ENCODE measurements at places on chromosomes 5 and 9. TPM values are rescaled to one million over a fixed set of nuclear protein-coding genes. Genes with fewer than 3 reads are reported as not detected.

- H3K27ac ChIP-seq: no peak overlapping the region
- no peaks in the 10 kb centered on the region for H3K4me1 ChIP-seq
- no peaks in the 10 kb centered on the region for H3K27me3 ChIP-seq
- H3K4me3 ChIP-seq: no peak overlapping the region
- H3K36me3 ChIP-seq: no peaks in the 10 kb centered on the region
Observed at GRCh38 chr9:91817106-91817492, 132.9 kb downstream of the ROR2 start.

The C5orf46 gene
- total RNA-seq: not detected

The DNAJB5 gene
- total RNA-seq: 9.6 TPM

- no peak overlapping the region for H3K4me3 ChIP-seq
- H3K4me1 ChIP-seq: peaks cover 19% of the 10 kb centered on the region
- no peaks in the 10 kb centered on the region for H3K36me3 ChIP-seq
- no peak for DNase-seq
Observed at GRCh38 chr5:179605026-179605833, 18.2 kb downstream of the HNRNPH1 start.

GRCh38 chr5:170907758-170908157 is 45.9 kb downstream of the RANBP17 start:
- no peaks in the 10 kb centered on the region for H3K27me3 ChIP-seq
- H3K4me1 ChIP-seq: no peaks in the 10 kb centered on the region
- H3K4me3 ChIP-seq: no peak overlapping the region

GRCh38 chr5:53416144-53416738 is 64.2 kb upstream of the FST start:
- H3K27ac ChIP-seq: no peak overlapping the region
- no peak overlapping the region for H3K4me3 ChIP-seq
- no peaks in the 10 kb centered on the region for H3K36me3 ChIP-seq
- no peak for DNase-seq
- no peaks in the 10 kb centered on the region for H3K27me3 ChIP-seq

The CCL28 gene
- total RNA-seq: 7.5 TPM

DNA sequence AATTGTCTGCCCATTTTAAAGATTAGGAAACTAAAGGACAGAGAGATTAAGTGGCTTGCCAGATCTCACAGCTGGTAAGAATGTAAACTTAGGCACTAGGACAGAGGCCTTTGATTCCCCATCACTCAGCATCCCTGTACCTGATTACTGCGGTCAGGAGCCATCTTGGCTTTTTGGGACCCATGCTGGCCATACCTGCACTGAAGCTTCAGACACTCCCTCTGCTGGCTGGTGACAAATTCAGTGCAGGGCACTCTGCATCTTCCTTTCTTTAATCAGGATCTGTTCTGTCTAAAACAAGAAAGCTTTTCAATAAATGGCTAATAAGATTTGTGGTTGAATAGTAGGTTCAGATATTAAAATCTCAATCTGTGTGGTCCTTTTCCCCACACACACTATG is 215.5 kb upstream of the RORB start:
- H3K36me3 ChIP-seq: no peaks in the 10 kb centered on the region
- no peak overlapping the region for H3K27ac ChIP-seq
- DNase-seq: no peak
- no peaks in the 10 kb centered on the region for H3K4me1 ChIP-seq
- H3K4me3 ChIP-seq: no peak overlapping the region
- no peaks in the 10 kb centered on the region for H3K27me3 ChIP-seq

GRCh38 chr9:77725046-77725694 is 77.0 kb upstream of the GNA14 start:
- no peak overlapping the region for H3K27ac ChIP-seq
- H3K4me3 ChIP-seq: no peak overlapping the region
- no peak for DNase-seq
- no peaks in the 10 kb centered on the region for H3K36me3 ChIP-seq
- no peaks in the 10 kb centered on the region for H3K27me3 ChIP-seq
- H3K4me1 ChIP-seq: no peaks in the 10 kb centered on the region

- H3K4me1 ChIP-seq: no peaks in the 10 kb centered on the region
- H3K36me3 ChIP-seq: no peaks in the 10 kb centered on the region
- no peak for DNase-seq
- H3K27ac ChIP-seq: no peak overlapping the region
Observed at GRCh38 chr5:163221581-163221980, 215.8 kb upstream of the CCNG1 start.

DNA sequence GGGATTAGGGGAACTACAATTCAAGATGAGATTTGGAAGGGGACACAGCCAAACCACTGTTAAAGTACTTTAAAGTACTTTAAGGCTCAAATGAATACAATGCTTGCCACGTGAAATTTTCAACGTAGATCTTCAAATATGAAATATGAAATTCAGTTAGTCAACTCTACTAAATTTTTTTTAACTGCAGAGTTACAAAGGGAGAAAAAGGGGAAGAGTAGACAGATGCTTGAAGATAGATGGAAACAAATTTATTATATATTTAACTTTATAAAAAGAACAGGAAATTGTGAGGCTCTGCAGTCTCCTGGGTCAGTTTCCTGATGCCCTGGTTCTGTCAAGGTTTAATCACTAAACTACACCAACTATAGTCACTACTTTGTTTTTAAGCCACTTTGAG is 785.5 kb upstream of the DMAC1 start:
- H3K27me3 ChIP-seq: no peaks in the 10 kb centered on the region
- no peaks in the 10 kb centered on the region for H3K36me3 ChIP-seq
- DNase-seq: no peak
- H3K27ac ChIP-seq: no peak overlapping the region
- no peak overlapping the region for H3K4me3 ChIP-seq

- no peaks in the 10 kb centered on the region for H3K27me3 ChIP-seq
- H3K4me1 ChIP-seq: no peaks in the 10 kb centered on the region
- no peak overlapping the region for H3K27ac ChIP-seq
- H3K4me3 ChIP-seq: no peak overlapping the region
- DNase-seq: no peak
- no peaks in the 10 kb centered on the region for H3K36me3 ChIP-seq
Observed at GRCh38 chr5:164818445-164818844, 1313.0 kb downstream of the MAT2B start.

GRCh38 chr5:55484531-55484930 is 50.2 kb downstream of the PLPP1 start:
- H3K4me3 ChIP-seq: no peak overlapping the region
- no peaks in the 10 kb centered on the region for H3K27me3 ChIP-seq
- DNase-seq: no peak
- no peak overlapping the region for H3K27ac ChIP-seq

DNA sequence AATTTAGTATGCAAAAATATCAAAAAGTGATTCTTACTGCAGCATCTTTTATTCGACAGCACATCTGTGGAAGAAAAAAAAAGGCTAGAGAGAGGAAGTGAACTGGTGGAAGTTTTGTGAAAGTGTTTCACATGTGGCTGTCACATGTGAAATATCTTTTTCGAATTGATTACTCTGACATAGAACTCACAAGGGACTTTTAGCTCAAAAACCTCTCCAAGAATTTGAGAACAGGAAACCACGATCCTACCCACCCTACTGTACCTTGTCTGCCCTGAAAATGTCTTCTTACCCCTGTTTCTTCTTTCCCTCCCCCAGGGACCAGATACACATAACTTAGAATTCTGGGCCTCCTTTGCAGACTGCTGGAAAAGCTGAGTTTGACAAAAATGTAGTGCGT is 106.5 kb upstream of the PRRC1 start:
- H3K36me3 ChIP-seq: no peaks in the 10 kb centered on the region
- H3K4me3 ChIP-seq: no peak overlapping the region
- H3K27me3 ChIP-seq: no peaks in the 10 kb centered on the region
- H3K4me1 ChIP-seq: no peaks in the 10 kb centered on the region
- no peak for DNase-seq

- peaks cover 3% of the 10 kb centered on the region for H3K4me1 ChIP-seq
- H3K27ac ChIP-seq: no peak overlapping the region
- no peak for DNase-seq
- H3K4me3 ChIP-seq: no peak overlapping the region
- H3K36me3 ChIP-seq: no peaks in the 10 kb centered on the region
Observed at GRCh38 chr9:124767821-124768220, 3.3 kb downstream of the NR6A1 start.

Data from tibial nerve (tissue), 4 donors.